Brain pericyte (primary cell): ENCODE measurements at places on chromosomes 16 and 17.

DNA sequence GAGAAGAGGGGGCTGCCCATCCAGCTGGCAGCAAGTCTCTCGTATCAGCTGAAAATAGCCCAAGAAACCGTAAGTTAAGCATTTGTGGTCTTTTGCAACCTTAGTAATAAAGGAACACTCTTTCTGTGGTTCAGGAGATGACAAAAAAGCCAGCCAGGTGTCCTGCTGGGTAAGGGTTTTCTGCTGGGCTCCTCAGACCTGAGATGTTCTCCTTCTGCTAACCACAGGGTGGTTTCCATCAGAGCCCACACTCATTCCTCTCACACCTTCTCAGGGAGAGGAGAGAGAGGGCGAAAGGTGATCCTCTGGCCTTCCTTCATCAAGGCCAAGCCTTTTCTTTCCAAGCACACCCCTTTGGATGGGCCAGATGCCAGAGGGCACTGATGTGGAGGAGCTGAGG is 70.7 kb downstream of the TEX14 start:
- no peak for DNase-seq

GRCh38 chr17:50184064-50184463 is 17.4 kb downstream of the COL1A1 start:
- no peak for DNase-seq

GRCh38 chr17:8366231-8366630 is 10.3 kb downstream of the KRABD2 start:
- DNase-seq = no peak

- no peak for DNase-seq
Observed at GRCh38 chr17:27566671-27567562, 64.1 kb upstream of the LGALS9 start.

DNA sequence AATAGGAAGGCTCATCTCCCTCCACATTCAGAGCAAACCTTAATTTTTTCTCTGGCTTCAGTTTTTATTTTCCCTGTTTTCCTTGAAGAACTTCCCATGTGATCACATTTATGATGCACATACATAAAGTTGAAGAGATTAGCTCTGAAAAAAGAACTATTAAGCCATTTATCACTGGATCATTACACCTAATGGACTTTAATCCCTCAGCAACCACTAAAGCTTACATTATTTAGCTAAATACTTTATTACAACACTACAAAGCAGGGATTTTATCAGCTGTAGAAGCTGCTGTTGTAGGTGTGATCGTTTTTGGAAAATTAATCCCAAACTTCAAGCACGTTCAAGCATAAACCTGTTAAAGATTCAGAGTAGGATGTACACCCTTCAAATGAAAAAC is 21.1 kb downstream of the SMYD4 start:
- no peak for DNase-seq

DNA sequence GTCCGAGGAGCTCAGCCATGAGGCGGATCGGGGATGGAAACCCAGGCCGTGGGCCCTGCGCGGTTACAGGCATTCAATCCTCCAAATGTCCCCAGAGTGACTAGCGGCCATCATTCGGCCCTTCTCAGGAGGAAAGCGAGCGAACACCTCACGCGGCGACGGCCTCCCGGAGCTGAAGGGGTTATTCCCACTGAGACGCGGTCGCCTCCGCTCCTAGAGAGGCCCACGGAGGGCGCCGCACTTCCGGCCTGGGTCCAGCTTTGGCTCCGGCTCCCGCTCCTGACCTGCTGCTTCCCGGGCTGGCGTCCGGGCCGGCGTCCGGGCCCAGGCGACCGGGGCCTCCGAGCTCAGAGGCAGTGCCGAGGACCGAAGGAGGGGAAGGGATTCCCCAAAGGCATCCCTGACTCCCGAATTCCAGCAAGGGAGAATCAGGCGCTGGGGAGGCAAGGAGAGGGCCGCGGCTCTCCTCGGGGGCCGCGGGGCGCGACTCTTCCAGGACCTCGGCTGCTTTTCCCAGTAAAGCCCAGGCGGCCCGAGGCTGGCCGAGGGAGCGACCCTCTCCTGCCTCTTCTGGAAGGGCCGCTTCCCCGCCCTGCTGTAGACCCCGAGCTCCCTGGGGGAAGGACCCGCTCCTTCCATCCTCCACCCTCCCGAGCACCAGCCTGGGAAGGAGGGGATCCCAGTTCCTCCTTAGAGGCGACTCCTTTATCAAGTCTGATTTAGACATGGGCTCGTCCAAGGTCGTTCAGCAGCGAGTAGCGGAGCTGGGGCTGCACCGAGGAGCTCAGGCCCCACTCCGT is 18.6 kb upstream of the ZNF629 start:
- no peak for DNase-seq

DNA sequence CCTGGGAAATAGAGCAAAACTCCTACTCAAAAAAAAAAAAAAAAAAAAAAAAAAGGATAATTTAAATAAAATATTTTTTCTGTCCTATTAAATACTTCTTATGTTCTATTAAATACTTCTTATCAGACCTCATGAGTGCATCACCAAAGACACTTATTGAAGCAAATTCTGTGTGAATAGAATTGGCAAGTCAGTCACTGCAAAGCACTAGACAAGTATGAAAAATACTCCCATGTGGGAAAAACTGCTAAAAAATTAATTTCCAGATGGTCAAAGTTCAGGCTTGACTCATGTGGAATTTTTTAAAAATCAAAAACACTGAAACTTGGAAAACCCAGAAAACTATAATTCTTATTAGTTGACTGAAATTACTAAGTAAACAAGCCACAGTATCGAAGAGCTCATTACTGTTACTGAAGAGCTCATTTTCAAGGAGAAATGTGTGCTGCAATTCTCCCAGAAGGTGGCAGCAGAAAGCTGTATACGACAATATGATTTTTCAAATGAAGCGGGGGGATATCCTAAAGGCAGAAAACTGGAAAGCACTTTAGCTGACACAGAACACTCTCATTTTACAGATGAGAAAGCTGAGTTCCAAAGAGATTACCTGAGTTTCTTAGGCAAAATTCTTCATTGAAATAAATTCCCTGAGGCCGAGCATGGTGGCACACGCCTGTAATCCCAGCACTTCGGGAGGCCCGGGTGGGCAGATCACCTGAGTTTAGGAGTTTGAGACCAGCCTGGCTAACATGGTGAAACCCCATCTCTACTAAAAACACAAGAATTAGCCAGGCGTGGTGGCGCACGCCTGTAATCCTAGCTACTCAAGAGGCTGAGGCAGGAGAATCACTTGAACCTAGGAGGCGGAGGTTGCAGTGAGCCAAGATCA is 15.9 kb upstream of the FBXO47 start:
- DNase-seq = peak; percentile 43

DNA sequence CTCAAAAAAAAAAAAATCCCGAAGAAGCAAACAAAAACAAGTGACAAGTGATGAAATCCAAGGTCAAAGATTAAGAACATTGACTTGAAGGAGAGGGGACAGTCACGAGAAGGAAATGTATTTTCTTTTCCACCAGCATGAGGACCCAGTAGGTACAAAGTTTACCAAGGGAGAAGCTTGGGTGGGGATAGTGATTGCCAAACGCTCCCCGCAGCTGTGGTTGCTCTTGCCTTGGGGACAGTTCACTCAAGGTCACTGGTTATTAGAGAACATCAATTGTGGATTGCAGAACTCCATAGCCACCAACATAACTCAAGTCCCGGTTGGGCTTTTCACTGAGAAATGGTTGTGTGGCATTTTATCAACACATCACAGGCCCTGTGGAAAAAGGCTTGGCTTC is 27.0 kb downstream of the RSL1D1 start:
- DNase-seq = no peak

- DNase-seq = no peak
Observed at GRCh38 chr17:61219460-61219859, 180.2 kb upstream of the TBX2 start.

- DNase-seq = no peak
Observed at GRCh38 chr16:69286941-69287713, 24.0 kb upstream of the VPS4A start.

DNA sequence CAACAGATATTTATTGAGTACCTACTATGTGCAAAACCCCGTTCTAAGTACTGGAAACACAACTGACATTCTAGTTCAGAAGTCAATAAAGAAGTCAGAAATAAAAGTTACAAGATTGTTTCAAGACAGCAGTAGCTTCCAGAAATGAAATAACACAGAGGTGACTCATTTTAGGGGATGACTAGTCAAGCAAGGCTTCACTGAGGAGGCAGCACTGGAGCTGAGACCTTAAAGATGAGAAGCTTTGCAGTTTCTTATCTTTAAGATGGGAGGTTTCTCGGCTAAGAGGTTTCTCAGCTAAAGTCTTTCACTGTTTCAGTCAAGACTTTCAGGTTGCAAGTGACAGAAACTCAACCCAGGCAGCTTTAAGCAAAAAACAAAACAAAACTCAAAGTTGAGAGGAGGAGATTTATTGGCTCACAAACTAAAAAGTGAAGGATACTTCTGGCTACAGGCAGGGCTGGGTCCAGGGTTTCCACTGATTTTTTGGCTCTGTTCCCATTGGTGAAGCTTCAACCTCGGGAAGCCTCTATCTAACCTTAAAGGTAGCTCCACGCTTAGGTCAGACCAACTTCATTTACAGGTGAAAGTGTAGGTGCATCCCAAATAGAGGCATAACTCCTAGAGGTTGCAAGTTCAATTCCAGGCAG is 7.4 kb upstream of the MMP2 start:
- DNase-seq = no peak
